ENCODE measurements at places on chromosomes 4 and X. TPM values are rescaled to one million over a fixed set of nuclear protein-coding genes. Genes with fewer than 3 reads are reported as not detected.

DNA sequence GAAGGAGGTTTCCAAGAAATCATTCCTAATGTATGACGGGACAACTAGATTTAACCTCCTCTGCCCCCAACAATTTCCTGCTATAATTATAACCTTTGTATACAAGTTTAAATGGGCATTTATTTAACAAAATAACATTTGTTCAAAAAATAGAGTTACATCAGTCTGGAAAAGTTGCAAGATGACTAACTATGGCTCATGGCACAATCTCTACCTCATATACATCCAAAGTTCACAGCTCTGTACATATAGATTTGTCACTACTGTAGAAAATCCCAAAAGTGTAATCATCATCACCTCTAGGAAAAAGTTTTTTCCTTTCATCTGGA, 3.8 kb upstream of the RPS6KA3 start:
- DNase-seq, result peak; percentile 53

DNA sequence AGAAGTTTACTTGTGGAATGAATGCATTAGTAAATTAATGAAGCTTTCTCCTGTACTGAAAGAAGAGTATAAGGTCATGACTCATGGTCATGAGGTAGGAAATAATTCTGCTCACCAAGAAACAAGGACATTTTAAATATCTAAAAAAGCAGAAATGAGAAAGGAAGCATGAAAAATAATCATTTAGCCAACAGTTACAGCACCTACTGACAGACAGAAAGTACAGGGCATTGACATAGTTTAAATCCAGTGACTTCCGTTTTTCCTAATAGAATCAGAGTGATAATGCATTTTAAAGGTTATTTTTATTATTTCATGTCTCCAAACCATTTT, 30.5 kb upstream of the ACSL1 start:
- DNase-seq, result no peak

DNA sequence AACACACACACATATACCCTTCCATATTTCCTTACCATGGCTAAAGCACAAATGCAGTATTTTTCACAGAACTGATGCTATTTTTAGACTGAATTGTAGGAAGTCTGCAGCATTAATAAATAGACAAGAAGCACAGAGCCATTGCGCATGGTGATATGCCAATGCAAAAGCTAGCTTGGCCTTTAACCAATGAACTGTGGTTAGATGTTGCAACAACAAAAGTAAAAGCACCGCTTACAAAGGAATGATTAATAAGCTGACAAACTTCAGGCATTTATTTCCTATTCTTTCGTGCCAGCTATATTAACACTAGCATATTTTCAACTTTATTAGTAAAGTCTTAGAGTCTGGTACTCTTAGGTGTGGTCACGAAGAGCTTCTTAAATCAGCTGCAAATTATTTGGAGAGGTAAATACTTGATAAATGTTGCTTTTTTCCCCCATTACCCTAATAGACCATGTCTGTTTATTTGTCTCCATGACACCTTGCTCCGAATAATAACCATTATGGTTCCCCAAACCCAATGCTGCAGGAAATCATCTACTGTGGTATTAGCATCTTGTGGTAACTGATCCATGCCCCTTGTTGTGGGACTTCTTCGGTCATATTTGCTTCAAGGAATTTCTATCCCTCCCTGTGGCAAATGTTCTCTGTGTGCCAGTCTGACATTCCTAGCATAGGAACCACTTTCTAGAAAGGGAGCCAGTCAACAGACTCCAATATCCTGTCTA, 306.1 kb upstream of the TAPT1 start:
- DNase-seq, result peak; percentile 91

DNA sequence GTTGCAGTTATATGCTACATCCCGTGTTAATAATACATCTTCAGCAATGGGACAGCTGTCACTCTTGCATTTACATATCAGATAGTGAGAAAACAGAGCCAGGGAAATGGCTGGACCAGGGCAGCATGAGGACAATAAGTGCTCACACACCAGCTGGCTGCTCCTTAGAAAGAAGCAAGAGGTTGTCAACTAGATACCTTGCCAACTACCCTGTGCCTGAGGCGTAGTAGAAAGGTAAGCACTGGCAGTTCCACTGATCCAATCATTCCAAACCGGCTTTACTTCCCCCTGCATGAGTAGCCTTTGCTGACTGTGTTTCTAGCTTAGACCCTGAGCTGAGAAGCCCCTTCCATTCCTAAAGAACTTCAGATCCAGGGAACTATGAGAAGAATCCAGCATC, 52.2 kb upstream of the FGF13 start:
- DNase-seq, result no peak

DNA sequence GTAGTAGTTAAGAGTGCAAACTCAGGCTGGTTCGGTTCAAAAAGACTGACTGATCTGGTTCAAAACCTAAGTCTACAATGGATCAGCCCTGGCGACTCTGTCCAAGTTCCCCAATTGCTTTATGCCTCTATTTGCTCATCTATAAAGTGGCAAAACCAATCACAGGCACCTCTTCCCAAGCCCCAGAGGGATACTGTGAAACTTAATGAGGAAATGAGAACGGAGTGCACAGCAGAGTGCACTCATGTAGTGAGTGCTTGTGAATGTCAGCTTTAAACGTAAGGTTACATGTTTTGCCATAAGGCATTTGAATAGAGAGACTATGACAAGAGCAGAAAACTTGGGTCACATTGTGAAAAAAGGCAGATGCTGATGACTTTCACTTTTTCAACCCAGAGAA, 199.7 kb upstream of the KLF3 start:
- no peak for DNase-seq

DNA sequence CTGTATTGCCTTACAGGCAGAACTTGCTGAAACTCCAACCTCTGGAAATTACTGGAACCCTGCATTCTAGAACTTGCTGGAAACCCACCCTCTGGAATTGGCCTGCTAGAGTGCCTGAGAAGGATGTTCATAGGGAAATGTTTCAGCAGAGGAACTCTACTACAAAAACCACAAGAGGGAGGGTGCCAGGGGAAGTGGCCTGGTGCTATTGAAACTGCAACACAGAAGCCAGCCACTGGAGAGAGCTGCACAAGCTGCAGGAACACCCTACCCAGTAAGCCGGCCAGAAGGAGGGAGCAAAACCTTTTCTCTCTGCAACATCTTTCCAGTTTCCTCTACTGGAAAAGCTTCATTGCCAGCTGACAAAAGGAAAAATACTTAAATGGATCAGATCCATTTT, 2.5 kb upstream of the BRWD3 start:
- DNase-seq, result peak; percentile 19

DNA sequence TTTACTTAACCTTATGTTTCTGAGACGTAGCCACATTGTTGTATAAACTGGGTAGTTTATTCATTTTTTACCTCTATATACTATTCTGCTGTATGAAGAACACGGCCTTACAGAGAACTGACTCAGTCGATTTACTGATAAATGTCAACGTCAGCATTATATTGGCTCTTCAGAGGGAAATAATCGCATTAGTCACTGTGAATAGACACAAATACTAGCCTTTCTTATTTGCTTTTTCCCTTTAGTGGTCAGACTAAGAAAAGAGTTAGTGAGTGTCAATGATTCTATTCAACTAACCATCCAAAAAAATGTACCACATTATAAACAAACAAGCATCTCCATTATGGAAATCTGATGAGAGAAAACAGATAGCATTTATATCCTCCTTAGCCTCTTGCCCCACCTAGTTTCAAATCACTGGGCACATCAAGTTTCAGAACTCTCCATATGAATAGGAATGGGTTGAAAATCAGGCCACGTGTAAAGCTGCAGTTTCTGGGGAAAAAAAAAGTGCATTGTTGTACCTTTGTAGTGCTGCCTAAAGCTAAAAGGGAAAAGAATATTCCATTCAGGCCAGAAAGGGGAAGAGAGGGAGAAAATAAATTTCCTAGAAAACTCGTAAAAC, 146.7 kb upstream of the VCX3A start:
- DNase-seq, result no peak

DNA sequence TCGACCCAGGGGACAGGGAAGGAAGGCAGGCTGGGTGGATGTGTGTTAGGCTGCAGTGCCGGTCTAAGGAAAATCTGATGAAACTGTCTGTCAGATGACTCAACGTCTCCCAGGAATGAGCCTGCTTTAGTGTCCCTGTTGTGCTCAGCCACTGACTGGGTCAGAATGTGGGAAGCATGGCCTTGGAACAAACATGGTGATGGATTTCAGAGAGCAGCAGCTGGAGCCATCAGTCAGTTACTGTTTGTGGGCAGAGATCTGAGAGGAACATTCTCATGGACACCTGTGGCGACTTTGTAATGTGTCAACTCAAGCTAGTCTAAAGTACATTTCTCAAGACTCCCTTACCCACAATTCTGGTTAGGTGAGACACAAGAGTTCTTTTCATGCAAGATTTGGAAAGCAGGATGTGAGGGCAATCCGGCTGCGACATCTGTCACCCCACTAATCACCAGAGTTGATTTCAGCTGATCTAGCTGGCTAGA, 63.2 kb downstream of the ANAPC10 start:
- DNase-seq, result peak; percentile 85

GRCh38 chr4:182014164-182014563, 229.0 kb upstream of the TENM3 start:
- DNase-seq, result no peak

- no peak for DNase-seq
Observed at GRCh38 chrX:56069299-56069931, 162.7 kb upstream of the KLF8 start.

DNA sequence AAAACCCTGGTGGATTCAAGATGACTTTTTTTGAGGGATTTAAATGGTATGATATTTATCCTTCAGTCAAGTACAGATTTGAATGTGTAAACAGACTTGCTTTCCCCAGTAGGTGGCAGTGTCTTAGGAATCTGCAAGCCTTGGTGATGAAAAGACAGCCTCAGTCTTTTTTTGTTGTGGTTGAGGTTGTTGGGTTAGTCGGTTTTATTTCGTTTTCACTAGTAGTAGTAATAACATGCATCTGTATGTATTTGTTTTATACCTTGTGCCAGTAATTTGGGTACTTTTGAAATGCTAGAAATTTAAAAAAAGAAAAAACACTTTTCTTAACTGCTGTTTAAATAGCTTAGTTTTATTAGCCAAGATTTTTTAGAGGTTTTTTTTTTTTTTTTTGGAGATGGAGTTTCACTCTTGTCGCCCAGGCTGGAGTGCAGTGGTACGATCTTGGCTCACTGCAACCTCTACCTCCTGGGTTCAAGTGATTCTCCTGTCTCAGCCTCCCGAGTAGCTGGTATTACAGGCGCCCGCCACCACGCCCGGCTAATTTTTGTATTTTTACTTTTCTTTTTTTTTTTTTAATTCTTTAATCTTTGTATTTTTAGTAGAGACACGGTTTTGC, 39.2 kb downstream of the COPS4 start:
- DNase-seq, result peak; percentile 82

GRCh38 chr4:168357941-168358340, 39.4 kb upstream of the DDX60 start:
- DNase-seq, result no peak

DNA sequence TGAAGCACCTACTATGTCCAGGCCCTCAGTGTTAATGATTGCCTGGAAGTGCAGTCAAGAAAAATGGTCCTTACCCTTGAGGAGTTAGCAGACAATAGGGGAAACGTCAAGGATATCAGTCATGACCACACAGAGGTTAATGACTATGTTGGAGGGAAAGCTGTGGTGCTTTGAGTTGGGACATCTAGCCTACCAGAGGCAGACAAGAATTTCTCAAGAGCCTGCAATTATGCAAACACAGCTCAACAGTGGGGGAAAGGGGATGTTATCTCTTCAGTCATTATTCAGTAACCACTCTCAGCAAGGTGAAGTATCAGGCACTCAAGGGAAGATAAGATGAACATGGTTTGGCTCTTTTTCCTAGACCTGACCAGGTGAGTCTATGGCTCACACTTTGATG, 7.0 kb upstream of the FGFBP1 start:
- no peak for DNase-seq

DNA sequence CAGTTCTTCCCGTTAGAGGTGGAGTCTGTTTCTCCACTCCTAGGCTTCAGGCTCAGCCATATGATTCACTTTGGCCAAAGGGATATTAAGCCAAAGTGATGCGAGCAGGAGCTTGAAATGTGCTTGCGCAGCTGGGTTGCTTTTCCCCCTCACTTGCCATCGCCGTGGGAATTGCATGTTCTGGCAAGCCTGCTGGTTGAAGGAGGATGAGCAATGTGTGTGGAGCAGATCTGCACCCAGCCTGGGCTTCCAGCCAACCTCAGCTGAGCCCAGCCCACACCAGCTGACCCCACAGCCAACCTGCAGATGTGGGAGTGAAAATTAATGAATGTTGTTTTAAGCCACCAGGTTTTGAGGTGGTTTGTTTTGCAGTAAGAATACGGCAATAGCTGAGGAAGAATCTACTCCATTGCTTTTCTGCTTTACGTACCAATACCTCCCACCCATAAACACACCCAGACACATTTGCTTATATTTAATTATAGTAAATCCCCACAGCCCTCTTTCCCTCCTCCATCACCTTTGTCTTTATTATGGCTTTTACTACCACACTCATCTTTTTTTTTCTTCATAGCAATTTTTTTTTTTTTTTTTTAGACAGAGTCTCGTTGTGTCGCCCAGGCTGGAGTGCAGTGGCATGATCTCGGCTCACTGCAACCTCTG, 132.8 kb upstream of the FUNDC1 start:
- DNase-seq, result peak; percentile 91

DNA sequence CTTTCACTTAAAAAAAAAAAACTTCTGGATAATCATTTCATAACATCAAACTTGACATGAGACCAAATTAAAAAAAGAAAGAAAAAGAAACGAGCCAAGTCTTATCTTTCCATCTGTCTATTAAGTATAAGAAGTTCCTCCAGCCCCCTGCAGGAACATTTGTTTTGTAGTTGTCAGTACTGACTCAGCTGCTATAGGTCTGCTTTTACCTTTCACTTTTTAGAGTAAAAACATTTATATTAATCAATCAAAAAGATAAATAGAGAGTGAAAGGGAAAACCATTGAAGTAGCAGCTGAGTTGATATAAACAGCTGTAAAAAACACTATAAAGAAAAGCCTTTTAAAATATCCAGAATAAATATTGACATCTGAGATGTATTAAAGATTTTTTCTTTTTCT, 46.1 kb downstream of the CCDC158 start:
- no peak for DNase-seq

GRCh38 chrX:80537096-80537495, 116.8 kb downstream of the TENT5D start:
- no peak for DNase-seq

DNA sequence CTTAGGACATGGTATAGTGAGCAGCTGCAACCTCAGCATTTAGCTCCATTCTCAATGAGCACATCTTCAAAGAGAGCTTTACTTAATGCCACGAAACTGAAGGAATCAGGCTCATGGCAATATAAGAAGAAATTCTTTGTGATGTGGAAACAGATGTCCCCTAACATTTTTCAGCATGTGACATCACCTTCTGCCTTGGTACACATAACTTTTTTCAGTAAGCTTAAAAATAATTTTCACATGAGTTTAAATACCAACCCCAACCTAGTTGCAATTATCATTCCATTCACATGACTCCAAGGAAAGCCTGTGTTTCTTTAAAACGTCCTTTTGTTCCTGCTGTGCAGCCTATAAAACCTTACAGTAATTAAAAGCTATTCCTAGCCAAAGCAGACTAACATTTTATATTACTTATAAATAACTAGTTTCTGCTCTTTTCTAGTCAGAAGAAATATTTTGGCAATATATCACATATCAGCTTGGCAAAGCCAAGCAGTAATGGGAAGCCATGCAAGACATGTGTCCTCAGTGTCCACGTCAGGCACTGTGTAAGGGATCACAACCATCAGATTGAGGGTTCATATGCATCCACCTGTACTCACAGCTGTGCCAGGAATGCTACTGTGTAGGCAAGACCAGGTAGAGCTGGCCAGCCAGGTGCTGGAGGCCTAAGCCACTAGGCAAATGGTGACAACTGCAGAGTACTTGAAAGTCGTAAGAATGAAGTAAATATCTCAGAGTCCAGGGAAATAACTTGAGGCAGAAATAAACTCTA, 466.6 kb downstream of the INPP4B start:
- peak; percentile 90 for DNase-seq

The GPR143 gene
- polyA plus RNA-seq, result 0.07 TPM

The PSAPL1 gene
- polyA plus RNA-seq, result not detected

The SNCA gene
- polyA plus RNA-seq, result 0.46 TPM

The NAA10 gene
- polyA plus RNA-seq, result 172 TPM

All from IMR-90 (cell line).